NCI-H460 (cell line): ENCODE measurements at places on chromosomes 13 and 19. TPM values are rescaled to one million over a fixed set of nuclear protein-coding genes. Genes with fewer than 3 reads are reported as not detected.

DNA sequence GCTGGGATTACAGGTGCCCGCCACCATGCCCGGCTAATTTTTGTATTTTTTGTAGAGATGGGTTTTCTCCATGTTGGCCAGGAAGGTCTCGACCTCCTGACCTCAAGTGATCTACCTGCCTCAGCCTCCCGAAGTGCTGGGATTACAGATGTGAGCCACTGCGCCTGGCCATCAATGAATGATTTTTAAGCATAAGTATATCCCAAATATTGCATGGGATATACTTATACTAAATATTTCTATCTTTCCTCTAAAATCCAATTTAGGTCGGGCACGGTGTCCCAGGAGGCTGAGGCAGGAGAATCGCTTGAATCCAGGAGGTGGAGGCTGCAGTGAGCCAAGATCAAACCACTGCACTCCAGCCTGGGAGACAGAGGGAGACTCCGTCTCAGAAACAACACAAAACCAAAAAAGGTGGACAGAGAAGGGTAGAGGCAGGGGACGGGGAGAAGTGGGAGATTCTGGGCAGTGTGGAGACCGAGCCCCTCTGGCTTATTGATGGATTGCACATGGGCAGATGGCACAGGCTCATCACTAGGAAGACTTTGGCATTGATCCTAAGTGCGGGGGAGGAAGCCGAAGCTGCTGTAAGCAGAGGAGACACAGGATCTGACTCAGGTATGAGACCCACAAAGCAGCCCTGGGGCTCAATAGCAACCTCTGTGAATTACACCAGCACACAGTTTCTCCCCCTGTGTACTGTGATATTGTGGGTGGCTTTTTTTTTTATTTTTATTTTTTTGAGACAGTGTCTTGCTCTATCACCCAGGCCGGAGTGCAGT is 13.5 kb downstream of the ARRDC5 start:
- no peak for DNase-seq

DNA sequence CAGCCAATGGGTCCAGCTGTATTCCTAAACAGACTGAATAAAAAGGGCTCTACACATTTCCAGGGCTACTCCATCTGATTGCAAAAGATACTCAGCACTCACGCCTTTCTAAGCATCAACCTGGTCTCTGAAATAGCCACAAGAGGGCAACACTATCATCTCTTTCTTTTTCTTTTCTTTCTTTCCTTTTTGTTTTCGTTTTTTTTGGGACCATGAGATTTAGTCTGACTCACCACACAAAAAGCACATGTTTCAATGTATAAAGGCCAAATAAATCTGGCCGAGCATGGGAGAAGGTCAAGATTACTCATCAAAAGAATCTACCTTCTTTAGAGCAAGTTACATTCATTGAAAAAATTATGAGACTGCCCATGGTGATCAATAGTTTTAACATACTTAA is 805.6 kb upstream of the ARGLU1 start:
- peak; percentile 89 for DNase-seq

CGB5 gene
- total RNA-seq = not detected in 2 replicates

UBXN6 gene
- 31.6 and 51.2 TPM in 2 replicates for total RNA-seq

OR10H1 gene
- not detected in 2 replicates for total RNA-seq
